ENCODE measurements at places on chromosomes 7 and 10. TPM values are rescaled to one million over a fixed set of nuclear protein-coding genes. Genes with fewer than 3 reads are reported as not detected.

Gene MAT1A
- 0.23 TPM for polyA plus RNA-seq

Gene ABCC2
- 0.93 TPM for polyA plus RNA-seq

DNA sequence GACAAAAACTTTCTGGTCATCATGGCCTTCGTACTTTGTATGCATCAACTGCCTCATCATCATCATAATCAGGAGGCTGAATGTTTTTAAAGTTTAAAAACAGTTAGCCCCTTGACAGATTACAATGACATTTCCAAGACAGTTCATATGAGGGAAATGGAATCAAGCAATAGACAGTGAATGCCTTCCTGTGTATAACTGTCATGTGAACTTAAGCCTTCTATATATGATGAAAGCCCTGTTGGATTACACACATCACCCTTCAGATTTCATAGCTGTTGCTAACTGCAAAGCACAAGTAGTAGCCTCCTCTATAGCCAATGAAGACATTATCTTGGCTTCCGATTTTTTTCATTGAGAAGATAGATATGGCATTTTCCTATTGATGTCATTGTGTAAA is 154.0 kb downstream of the PLXDC2 start:
- H3K36me3 ChIP-seq, result no peaks in the 10 kb centered on the region
- no peak for DNase-seq
- H3K4me3 ChIP-seq, result no peak overlapping the region
- H3K27ac ChIP-seq, result no peak overlapping the region
- no peaks in the 10 kb centered on the region for H3K27me3 ChIP-seq

DNA sequence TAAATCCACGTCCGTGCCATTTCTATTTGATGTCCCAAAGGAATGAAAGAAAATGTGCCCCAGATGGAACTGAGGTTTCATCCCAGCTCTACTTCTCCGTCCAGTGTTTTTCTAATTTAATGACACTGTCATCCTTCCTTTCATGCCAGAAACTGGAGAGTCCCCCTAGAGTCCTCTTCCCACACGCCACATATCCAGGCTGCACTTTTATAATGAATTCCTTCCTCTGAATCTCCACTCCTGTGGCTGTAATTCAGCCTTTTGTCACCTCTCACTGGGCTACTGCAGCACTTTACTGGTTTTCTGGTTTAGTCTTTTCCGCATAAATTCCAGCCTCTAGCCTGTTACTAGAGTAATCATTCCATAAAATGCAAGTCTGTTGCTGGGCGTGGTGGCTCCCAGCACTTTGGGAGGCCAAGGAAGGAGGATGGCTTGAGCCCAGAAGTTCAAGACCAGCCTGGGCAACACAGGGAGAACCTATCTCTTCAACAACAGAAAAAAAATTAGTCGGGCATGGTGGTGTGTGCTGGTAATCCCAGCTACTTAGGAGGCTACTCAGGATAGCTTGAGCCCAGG is 142.6 kb upstream of the RHEB start:
- no peak overlapping the region for H3K4me3 ChIP-seq
- H3K36me3 ChIP-seq, result no peaks in the 10 kb centered on the region
- no peak overlapping the region for H3K27ac ChIP-seq

- H3K4me3 ChIP-seq, result no peak overlapping the region
- H3K4me1 ChIP-seq, result peaks cover 32% of the 10 kb centered on the region
- no peak for DNase-seq
Measured at GRCh38 chr7:115007751-115008150, 85.9 kb downstream of the MDFIC start.

GRCh38 chr7:146736446-146737190 is 620.0 kb downstream of the CNTNAP2 start:
- DNase-seq, result no peak
- no peak overlapping the region for H3K4me3 ChIP-seq
- no peaks in the 10 kb centered on the region for H3K4me1 ChIP-seq
- H3K27ac ChIP-seq, result no peak overlapping the region

GRCh38 chr10:117259279-117259678 is 18.4 kb downstream of the SLC18A2 start:
- DNase-seq, result no peak
- no peak overlapping the region for H3K27ac ChIP-seq
- H3K27me3 ChIP-seq, result no peaks in the 10 kb centered on the region
- peaks cover 3% of the 10 kb centered on the region for H3K4me1 ChIP-seq
- H3K4me3 ChIP-seq, result no peak overlapping the region
- H3K36me3 ChIP-seq, result no peaks in the 10 kb centered on the region

GRCh38 chr7:17741426-17741825 is 198.9 kb downstream of the SNX13 start:
- no peaks in the 10 kb centered on the region for H3K4me1 ChIP-seq
- H3K36me3 ChIP-seq, result no peaks in the 10 kb centered on the region
- H3K27ac ChIP-seq, result no peak overlapping the region

Data from stomach (tissue), 19 donors.